Liver (tissue), 10 donors: ENCODE measurements at places on chromosomes 13 and 19. TPM values are rescaled to one million over a fixed set of nuclear protein-coding genes. Genes with fewer than 3 reads are reported as not detected.

Gene RASAL3
- total RNA-seq = 1.3 TPM

Gene LYPD5
- 0.08 TPM for total RNA-seq

DNA sequence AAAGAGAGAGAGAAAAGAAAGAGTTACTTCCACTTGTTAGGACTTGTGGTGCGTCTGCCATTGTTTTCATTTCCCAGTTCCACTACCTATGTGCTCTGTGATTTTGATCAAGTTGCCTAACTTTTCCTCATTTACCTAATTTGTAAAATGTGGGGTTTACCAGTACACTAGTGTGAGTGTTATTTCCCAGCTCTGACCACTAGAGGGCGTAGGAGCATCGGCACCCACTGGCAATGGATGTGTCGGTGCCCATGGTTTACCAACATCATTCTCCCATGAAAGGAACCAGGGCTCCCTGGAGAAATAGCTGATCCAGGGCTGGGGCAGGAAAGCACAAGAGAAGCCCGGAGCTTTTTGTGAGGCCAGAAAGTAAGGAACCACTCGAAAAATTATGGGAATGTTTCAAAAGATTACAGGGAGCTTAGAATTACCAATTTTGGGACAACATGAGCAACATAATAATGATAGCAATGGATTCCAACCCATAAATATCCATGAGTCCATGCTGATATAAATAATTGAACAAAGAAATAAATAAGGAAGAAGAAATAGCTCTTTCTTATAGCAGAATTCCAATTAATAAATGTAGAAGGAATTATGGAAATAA, 15.1 kb upstream of the CEACAM4 start:
- H3K4me1 ChIP-seq = no peaks in the 10 kb centered on the region
- DNase-seq = peak; percentile 59
- H3K36me3 ChIP-seq = no peaks in the 10 kb centered on the region
- no peak overlapping the region for H3K4me3 ChIP-seq

DNA sequence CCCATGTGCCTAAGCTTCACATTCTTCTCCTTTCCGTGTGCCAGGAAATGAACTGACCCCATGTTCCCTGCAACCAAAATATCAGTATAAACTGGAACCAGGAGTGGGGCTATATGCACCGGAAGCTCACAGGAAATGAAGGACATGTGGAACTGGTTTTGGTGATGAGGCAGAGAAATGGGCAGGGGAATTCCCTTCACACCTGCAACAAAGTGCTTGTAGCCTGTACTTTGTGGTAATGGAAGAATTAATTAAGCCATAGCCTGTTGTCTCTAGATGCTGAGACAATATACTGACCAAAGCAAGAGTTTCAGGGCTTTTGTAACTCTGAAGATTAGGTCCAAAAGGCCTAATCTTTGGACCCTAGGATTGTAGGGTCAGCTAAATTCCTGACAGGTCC, 15.5 kb upstream of the UGGT2 start:
- no peak overlapping the region for H3K27ac ChIP-seq
- no peaks in the 10 kb centered on the region for H3K36me3 ChIP-seq
- no peaks in the 10 kb centered on the region for H3K4me1 ChIP-seq
- H3K27me3 ChIP-seq = peaks cover 6% of the 10 kb centered on the region
- no peak for DNase-seq
- no peak overlapping the region for H3K4me3 ChIP-seq

Gene C19orf38
- total RNA-seq = 1.8 TPM

GRCh38 chr13:74080762-74081161, 53.4 kb downstream of the KLF12 start:
- H3K27ac ChIP-seq = no peak overlapping the region
- peaks cover 3% of the 10 kb centered on the region for H3K4me1 ChIP-seq
- H3K36me3 ChIP-seq = no peaks in the 10 kb centered on the region

- DNase-seq = no peak
- H3K36me3 ChIP-seq = peaks cover 82% of the 10 kb centered on the region
- H3K4me1 ChIP-seq = no peaks in the 10 kb centered on the region
- H3K4me3 ChIP-seq = no peak overlapping the region
These were observed 21.6 kb upstream of the F2RL3 start for GRCh38 chr19:16867211-16867610.

GRCh38 chr13:40152145-40152544, 496.7 kb downstream of the COG6 start:
- no peaks in the 10 kb centered on the region for H3K27me3 ChIP-seq
- H3K4me3 ChIP-seq = no peak overlapping the region
- no peaks in the 10 kb centered on the region for H3K4me1 ChIP-seq
- H3K36me3 ChIP-seq = no peaks in the 10 kb centered on the region
- H3K27ac ChIP-seq = no peak overlapping the region

- H3K27me3 ChIP-seq = no peaks in the 10 kb centered on the region
- no peaks in the 10 kb centered on the region for H3K36me3 ChIP-seq
- H3K4me1 ChIP-seq = no peaks in the 10 kb centered on the region
- no peak for DNase-seq
- no peak overlapping the region for H3K4me3 ChIP-seq
- H3K27ac ChIP-seq = no peak overlapping the region
These were observed 662.4 kb downstream of the TBC1D4 start for GRCh38 chr13:74819549-74819948.

GRCh38 chr19:13215572-13216380, 65.6 kb downstream of the IER2 start:
- no peak overlapping the region for H3K27ac ChIP-seq
- H3K4me3 ChIP-seq = no peak overlapping the region
- H3K36me3 ChIP-seq = no peaks in the 10 kb centered on the region
- no peaks in the 10 kb centered on the region for H3K4me1 ChIP-seq
- DNase-seq = no peak

DNA sequence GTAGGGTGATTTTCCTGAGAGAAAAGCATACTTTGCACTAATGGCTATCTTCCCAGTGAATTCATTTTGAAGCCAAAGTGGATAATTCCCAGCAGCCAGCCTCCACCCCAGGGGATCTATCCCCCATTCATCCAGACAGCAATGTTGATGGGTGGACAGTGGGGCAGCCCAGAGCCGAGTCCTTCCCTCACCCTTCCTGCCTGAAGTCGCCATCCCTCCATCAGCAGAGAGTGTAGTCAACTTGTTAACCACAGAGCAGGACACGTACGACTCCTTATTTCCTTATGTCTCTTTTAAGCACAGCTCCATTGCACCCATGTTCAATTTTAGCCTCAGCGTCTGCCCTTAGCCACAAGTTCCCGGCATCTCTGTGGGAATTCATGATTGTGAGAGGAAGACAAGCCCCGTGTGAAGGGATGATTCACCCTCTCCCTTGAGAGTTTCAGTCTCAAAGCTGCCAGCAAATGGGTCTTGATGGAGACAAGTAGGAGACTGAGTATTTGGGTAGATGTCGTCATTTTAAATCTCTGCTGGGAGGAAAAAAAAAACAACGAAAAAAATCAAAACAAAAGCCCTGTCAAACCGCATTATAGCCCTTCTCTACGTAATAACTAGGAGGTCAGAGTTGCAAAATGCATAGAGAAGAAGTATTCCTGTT, 58.3 kb upstream of the MEDAG start:
- DNase-seq = no peak
- no peaks in the 10 kb centered on the region for H3K27me3 ChIP-seq
- no peak overlapping the region for H3K4me3 ChIP-seq

Gene DNAJC15
- total RNA-seq = 5.8 TPM

DNA sequence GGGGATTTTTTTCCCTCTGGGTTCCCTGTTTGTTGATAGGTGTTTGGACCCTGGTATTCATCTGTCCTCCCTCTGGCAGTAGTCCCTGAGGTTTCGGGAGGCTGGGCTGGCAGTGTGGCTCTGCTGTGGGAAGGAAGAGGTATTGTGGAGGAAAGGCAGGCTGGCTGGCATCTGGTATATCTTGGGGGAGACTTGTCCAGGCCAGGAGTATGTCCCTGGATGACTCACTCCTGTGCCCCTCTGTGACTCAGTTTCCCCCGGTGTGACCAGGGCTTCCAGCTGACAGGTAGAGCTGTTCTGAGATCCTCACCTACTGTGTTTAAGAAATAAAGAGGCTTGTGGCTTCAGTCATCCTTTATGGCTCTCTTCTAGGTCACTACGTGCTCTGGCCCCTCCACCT, 14.2 kb upstream of the ZNF492 start:
- peak; percentile 21 for DNase-seq
- H3K4me3 ChIP-seq = no peak overlapping the region
- H3K4me1 ChIP-seq = no peaks in the 10 kb centered on the region

DNA sequence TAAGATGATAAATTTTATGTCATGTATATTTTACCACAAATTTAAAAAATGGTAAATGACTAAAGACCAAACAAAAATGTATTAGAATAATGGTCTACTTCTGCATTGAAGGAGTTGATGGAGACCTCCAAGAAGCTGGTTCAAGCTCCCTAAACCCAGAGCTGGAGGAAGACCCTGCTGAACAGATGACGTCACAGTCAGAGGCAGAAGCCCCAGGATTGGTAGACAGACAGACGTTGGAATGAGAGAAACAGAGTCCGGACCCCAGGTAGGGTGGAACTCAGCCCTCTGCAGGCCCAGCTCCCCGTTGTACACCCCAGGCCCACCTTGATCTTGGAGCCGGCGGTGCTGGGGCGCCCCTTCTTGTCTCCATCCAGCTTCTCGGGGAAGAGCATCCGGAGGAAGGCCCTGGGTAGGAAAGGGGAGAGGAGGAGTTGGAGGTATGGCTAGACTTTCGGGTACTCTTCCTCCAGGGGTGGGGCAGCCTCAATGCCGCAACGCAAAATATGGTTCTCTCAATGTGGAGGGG, 25.7 kb upstream of the ZNF414 start:
- no peak overlapping the region for H3K27ac ChIP-seq
- H3K27me3 ChIP-seq = no peaks in the 10 kb centered on the region
- H3K4me3 ChIP-seq = no peak overlapping the region
- no peak for DNase-seq

DNA sequence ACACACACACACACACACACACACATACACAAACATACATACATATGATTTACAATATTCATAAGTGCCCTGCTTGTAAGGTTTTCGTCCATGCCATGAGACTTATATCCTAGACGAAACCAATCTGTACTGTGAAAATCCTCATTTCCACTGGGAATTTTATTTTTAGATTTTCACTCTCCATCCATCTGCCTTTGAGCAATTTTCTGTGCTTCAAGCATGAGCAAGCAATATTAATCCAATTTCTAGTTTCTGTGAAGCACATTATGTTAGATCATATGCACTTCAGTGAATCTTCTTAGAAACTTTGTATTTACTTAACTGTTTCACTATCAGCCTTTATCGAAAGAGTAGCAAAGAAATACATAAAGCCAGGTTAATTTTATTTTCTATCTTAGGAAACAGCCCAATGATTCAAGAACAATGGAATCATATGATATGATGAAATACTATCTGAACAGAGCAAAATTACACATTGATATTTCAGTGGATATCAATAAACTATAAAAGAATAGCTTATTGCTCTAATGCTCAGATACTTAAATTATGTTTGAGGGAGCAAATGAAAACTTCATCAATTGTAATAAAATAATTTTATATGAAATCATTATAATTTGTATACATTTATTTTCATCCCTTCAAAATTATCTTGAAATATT, 1100.7 kb upstream of the MIR17HG start:
- DNase-seq = no peak
- no peaks in the 10 kb centered on the region for H3K27me3 ChIP-seq
- H3K27ac ChIP-seq = no peak overlapping the region
- no peaks in the 10 kb centered on the region for H3K36me3 ChIP-seq
- no peak overlapping the region for H3K4me3 ChIP-seq

DNA sequence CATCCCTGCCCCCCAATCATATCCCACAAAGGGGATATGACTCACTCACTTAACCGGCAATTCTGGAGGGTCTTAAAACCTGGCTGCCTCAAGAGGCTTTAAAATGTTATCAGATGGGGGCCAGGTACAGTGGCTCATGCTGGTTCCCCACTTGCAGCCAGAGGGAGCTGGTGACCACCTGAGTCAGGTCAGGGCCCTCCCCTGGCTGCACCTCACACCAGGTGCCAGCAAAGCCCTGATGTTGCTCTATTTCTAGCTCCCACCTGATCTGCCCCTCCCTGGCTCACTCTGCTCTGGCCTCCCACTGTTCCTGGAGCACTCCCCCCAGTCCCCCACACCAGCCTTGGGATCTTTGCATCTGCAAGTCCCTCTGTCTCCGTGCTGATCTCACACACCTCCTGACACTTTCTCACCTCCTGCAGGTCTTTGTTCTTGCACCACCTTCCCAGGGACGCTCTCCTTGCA, 14.2 kb downstream of the HPN start:
- no peak overlapping the region for H3K4me3 ChIP-seq
- H3K27ac ChIP-seq = no peak overlapping the region
- no peaks in the 10 kb centered on the region for H3K27me3 ChIP-seq
- peaks cover 20% of the 10 kb centered on the region for H3K36me3 ChIP-seq

DNA sequence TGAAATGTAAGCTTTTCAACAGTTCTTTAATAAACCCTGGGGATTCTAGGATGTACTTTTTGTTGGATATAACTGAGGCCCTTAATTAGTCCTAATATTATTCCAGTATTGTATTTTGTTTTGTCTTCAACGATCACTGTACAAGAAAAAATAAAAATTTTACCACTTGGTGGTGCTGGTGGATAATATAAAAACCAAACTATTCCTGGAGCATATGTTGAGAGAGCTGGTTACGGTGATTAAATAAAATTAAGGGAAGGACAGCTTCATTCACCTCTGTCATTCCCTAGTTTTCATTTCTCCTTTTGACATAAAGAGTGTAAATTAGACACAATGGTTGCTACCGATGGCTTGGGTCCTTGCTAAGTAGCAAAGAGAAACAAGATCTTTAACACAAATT, 598.6 kb upstream of the PCDH20 start:
- no peak overlapping the region for H3K27ac ChIP-seq
- no peak for DNase-seq
- no peaks in the 10 kb centered on the region for H3K4me1 ChIP-seq

GRCh38 chr19:12884926-12885748, 1.9 kb downstream of the KLF1 start:
- peaks cover 16% of the 10 kb centered on the region for H3K4me1 ChIP-seq
- H3K36me3 ChIP-seq = no peaks in the 10 kb centered on the region
- no peaks in the 10 kb centered on the region for H3K27me3 ChIP-seq
- no peak overlapping the region for H3K4me3 ChIP-seq
- peak; percentile 85 for DNase-seq

GRCh38 chr13:105377452-105377851, 1158.0 kb downstream of the EFNB2 start:
- no peaks in the 10 kb centered on the region for H3K27me3 ChIP-seq
- H3K36me3 ChIP-seq = no peaks in the 10 kb centered on the region
- no peak for DNase-seq
- H3K4me1 ChIP-seq = no peaks in the 10 kb centered on the region
- H3K4me3 ChIP-seq = no peak overlapping the region

DNA sequence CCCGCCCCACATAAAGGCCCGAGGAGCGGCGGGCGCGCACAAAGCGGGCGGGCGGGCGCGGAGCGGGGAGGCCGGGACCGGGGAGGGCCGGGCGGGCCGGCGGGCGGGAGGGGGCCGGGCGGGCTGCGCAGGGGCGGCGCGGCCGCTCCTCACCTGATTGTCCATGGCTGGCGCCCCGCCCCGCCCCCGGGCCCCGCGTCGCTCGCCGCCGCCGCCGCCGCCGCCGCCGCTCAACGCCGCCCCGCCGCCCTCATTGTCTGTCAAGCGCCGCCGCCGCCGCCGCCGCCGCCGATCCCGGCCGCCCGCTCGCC, 200 bp downstream of the MLLT1 start:
- peaks cover 4% of the 10 kb centered on the region for H3K36me3 ChIP-seq
- no peaks in the 10 kb centered on the region for H3K27me3 ChIP-seq
- H3K4me1 ChIP-seq = peaks cover 40% of the 10 kb centered on the region
- peak overlapping the region; percentile 87 for H3K4me3 ChIP-seq

GRCh38 chr19:9945319-9945966, 9.1 kb upstream of the OLFM2 start:
- no peak overlapping the region for H3K4me3 ChIP-seq
- H3K36me3 ChIP-seq = no peaks in the 10 kb centered on the region
- peaks cover 3% of the 10 kb centered on the region for H3K4me1 ChIP-seq
- no peaks in the 10 kb centered on the region for H3K27me3 ChIP-seq
- H3K27ac ChIP-seq = peak overlapping the region; percentile 1

- H3K27me3 ChIP-seq = no peaks in the 10 kb centered on the region
- no peak overlapping the region for H3K27ac ChIP-seq
- H3K36me3 ChIP-seq = no peaks in the 10 kb centered on the region
- H3K4me3 ChIP-seq = no peak overlapping the region
- no peak for DNase-seq
These were observed 66.2 kb downstream of the FOXO1 start for GRCh38 chr13:40600149-40600751.
